ENCODE measurements at places on chromosomes 6 and 20.
A peak's percentile ranks its signal among the peaks of the same experiment; 100 is the strongest.

GRCh38 chr6:150038202-150039062 is 13.1 kb upstream of the RAET1L start:
- DNase-seq = no peak

GRCh38 chr6:15076565-15076964 is 169.3 kb upstream of the JARID2 start:
- no peak for DNase-seq

GRCh38 chr6:164303102-164303964 is 888.8 kb downstream of the QKI start:
- DNase-seq = peak; percentile 52

- no peak for DNase-seq
These were observed 267.1 kb downstream of the ADGB start for GRCh38 chr6:146865756-146866379.

DNA sequence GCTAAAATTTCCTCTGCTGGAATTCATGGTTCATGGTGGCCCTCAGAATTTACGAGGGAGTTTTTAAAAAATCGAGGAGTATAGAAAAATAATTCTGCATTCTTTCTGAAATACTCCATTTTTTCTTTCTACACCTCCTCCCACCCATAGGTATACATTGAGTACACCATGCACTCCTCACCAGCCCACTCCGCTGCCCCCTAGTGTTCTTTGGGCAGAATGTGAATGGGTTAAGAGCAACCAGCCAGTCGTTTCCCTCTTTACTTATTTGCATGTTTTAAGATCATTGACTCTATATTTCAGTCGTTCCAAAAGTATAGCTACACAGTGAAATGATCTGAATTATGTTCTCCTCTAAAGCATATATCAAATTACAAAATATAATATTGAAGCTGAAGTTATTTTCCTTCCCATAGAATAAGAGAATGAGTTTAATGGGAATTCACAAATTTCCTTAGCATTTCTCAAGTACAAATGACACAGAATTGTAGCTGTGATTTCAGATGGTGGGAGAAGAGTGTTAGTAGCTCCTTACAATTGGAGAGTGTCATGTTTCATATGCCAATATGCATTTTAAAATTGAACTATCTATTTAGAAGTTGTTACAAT is 977.7 kb upstream of the SLC35B3 start:
- no peak for DNase-seq

DNA sequence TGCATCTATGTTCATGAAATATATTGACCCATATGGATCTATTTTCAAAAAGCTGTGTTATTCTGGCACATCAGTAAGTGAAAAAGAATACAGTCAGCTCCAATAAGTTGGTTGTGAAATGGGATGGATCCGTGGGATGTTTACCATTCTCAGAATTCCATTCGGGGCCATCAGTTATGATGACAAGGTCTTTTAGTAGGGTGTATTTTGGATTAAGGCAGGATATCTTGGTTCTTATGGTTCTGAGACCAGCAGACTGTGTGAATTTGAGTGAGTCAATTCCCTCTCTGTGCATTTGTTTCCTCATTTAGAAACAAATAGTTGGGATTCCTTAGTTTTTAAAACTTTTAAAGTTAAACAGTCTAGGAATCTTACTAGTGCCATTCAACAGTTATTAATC is 287.4 kb downstream of the CD109 start:
- no peak for DNase-seq

- DNase-seq = no peak
These were observed 22.7 kb upstream of the KIF25 start for GRCh38 chr6:167974640-167975344.

GRCh38 chr6:33077908-33078307 is 2.1 kb downstream of the HLA-DPB1 start:
- DNase-seq = no peak

DNA sequence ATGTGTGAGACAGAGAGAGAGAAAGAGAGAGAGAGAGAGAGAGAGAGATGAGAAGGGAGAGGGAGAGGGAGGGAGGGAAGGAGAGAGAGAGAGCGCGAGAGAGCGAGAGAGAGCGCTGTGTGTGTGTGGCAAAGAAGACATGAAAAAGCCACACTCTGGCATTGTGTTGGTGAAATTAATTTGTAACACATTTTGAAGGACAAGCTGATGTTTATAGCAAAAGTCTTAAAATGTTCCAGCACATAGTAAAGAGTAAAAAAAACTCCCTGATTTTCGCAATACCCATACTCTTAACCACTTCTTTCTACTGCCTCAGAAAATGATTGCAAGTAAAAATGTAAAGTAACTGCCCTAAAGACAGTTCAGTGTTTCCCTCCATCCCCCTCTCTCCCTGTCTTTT is 56.7 kb downstream of the SLC22A1 start:
- DNase-seq = no peak

GRCh38 chr6:131510094-131510493 is 62.9 kb upstream of the ARG1 start:
- no peak for DNase-seq

DNA sequence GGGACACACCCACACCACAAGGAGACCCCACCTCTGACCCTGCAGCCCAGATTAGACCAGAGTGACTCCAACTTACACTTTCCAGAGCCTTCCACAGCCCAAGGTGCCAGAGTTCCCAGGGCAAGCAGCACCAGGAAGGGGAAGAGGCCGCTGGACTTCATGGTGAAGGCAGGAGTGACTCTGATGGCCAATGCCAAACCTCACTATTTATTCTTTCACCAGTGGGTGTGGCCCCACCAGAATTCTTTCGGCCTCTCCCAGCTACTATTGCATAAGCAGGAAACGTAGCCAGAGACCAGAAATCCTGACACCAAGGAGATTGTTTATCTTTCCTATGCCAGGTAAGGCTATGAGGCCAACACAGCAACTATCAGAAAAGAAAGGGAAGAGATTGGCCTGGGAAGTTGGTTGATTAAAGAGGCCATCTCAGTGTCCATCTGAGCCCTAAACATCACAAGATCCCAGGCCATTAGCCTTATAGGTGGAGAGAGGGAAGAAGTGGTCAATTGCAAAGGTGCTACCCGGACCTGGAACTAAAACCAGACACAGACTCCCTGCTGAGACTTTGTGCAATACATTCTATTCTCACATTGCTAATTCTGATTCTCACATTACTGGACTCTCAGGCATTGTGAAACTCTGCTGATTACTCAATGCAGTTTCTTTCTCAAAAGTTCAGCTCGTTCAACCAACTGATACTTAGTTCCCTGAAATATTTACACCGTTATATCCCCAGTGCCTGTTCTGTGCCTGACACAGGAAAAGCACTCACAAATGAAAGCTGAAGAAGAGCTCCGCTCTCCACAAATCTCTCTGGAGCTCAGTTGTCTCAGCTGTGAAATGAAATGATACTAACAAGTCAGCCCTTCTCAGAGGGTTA is at the start of gene SLPI:
SLPI (minus strand) TSS at position 182 of the 880 bp plus-strand sequence; CDS start at position 161, 21 bp downstream.
- DNase-seq = no peak

DNA sequence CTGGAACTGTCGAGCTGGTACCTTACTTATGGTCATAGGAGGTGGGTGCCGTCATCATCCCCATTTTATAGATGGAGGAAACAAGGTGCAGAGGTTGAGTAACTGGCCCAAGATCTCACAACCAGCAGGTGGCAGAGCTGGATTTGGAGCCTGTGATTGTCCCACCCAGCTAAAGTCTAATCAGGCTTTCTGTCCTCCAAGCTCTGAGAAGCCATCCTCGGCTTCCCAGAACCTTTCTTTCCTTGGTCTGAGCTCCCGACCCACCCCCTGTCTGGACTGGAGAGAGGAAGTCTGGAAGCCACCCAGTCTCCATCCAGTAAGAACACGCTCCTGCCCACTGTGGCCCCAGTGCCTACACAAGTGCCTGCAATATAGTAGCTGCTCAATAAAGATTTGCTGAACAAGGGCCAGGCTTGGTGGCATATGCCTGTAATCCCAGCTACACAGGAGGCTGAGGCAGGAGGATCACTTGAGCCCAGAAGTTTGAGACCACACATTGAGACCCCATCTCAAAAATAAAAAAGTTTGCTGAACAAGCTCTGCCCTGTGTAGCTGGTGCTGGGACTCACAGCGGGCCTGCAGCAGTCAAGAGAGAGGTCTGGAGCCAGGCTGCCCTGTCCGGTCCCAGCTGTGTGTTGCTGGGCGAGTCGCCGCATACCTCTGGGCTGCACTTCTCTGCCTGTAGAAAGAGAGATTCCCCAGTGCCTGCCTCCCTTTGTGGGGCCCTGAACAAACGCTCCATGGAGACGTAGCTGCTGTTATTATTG is 32.5 kb upstream of the DLGAP4 start:
- no peak for DNase-seq

DNA sequence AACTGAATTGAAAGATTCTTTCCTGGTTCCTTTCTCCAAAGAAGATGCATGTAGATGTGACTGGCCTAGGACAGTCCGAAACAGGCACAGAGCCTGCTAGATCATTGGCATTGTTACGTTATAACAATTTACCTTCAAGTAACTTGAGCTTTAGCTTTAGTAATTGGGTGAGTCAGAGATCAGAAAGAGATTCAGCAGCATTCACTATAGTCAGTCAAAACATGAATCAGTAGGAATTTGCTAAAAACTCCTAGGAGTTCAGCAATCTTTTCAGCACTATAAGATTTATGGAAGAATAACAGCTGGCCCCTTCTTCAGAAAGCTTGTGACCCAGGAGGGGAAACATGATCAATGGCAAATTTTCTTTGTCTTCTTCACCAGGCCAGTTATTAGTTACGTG is 281.7 kb upstream of the PRDM1 start:
- DNase-seq = no peak

GRCh38 chr6:162200945-162201690 is 526.4 kb downstream of the PRKN start:
- no peak for DNase-seq

GRCh38 chr20:37416848-37417616 is 71.1 kb downstream of the SRC start:
- no peak for DNase-seq

DNA sequence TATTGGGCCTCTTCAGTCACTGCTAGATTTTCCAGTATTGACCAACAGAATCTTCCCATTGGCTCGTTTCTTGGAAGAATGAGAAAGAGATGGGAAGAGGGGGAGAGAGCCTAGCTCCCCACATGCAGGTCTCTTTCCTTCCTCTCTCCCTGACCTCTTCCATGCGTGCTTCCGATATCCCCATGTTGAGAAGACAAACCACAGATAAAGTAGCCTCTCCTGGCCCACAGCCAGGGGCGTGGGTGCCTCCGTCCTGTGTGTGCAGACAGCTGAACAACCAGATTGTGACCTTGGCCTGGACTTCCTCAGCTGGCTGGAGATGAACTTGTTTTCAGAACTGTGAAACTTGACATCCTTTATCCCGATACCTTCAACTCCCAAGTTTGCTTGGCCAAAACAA is 71.0 kb downstream of the EDN3 start:
- DNase-seq = no peak

GRCh38 chr20:1669304-1669703 is 11.7 kb upstream of the SIRPG start:
- DNase-seq = no peak

DNA sequence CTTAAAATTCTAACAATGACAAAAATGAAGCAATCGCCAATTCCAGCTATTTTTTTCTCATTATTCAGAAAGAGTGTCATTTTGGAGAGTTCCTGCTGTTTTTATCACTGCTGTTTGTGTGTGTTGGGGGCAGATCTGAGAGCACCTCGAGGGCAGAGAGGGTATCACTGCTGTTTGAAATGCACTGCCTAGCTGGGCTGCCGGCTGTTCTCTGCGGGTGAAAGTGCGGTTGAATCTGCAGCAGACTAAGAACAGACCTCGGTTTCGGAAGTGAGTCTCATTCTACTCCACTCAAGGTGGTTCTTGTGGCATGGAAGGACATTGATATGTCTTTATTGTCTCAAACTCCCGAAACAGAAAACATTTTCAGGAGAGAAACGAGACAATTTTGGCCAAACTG is 18.3 kb downstream of the INSM1 start:
- DNase-seq = no peak

DNA sequence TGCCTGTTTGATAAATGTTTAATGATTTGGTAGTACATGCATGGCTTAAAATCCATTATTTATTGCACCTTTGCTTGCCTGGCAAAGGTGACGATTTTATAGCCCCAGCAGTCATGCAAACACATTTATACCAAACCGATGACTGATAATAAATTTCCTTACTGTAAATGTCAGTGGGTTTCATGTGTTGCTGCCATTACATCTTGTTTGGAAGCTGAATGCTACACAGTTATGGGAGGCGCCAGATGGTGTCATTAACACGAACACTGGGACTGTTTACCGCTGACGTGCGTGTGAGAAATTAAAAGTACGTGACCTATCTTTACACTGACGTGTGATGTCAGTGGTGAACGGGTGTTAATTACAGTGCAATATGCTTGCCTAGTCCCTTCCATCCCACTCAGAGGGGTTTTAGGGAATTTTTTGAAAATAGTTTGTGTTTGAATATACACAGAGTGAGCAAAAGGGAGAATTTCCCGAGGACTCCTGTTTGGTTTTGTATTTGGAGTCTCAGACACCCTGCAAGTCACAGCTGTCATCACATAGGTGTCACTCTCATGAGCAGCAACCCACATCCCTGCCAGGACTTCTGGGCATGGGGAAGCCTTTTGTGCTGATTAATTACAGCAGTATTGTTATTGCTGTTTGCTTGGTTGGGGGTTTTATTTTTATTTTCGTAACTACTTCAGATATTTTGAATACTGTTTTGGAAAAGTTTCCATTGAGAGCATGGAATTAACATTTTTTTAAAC is 151.8 kb upstream of the INSM1 start:
- peak; percentile 80 for DNase-seq

DNA sequence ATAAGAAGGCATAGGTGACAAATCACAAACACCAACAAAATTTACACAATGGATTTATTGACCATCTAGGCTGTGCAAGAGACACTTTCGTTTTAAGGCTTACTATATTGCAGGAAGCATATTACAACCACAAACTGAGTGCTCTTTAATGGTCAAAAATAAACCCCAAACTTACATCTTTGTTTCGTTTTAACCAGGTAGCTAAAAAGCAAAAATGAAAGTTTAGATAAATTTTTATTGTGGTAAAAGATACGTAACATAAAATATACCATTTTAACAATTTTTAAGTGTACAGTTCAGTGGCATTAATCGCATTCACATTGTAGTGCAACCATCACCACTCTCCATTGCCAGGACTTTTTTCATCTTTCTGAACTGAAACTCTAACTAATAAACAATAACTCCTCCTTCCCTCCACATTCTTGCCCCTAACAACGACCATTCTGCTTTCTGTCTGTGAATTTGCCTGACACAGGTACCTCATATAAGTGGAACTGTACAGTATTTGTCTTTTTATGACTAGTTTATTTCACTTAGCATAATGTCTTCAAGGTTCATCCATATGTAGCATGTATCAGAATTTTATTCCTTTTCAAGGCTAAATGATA is 32.3 kb upstream of the DUSP22 start:
- no peak for DNase-seq

All from NCI-H446 (cell line).